NCI-H2081 treated with DMSO at 0.1 percent for 48 hours (cell line): ENCODE measurements at places on chromosomes 3 and 15.

- DNase-seq = no peak
Measured at GRCh38 chr3:175916191-175916934, 1057.2 kb downstream of the NAALADL2 start.

DNA sequence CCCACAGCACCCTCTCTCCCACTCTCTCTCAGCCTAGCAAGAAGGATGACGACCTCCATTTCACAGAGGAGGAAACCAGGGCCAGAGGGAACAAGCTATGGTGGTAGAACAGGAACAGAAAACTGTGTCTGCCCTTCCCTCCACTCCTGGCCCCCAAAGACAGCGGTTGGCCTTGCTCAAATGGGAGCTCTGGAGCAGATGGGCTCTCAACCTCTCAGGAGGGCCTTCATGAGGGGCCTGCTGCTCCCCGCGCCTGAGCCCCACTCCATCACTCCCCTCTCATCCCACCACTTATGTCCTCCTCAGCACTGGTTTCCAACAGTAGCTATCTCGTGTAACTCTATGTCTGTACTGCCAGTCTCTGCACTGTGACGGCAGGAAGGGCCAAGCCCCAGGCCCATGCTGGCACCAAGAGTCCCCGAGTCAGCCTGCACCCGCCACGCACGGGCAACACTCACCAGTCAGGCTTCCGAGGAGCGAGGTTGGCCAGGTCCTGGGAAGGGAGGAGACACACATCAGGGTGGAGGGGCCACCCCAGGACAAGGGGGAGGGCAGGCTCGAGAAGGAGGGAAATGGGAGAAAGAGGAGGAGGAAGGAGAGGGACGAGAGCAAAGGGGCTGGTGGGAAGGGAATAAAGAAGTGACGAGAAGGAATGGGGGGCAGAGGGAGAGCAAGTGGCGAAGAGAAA is 45.5 kb downstream of the PTH1R start:
- DNase-seq = no peak

- no peak for DNase-seq
Measured at GRCh38 chr15:69009341-69009740, 5.2 kb upstream of the NOX5 start.

DNA sequence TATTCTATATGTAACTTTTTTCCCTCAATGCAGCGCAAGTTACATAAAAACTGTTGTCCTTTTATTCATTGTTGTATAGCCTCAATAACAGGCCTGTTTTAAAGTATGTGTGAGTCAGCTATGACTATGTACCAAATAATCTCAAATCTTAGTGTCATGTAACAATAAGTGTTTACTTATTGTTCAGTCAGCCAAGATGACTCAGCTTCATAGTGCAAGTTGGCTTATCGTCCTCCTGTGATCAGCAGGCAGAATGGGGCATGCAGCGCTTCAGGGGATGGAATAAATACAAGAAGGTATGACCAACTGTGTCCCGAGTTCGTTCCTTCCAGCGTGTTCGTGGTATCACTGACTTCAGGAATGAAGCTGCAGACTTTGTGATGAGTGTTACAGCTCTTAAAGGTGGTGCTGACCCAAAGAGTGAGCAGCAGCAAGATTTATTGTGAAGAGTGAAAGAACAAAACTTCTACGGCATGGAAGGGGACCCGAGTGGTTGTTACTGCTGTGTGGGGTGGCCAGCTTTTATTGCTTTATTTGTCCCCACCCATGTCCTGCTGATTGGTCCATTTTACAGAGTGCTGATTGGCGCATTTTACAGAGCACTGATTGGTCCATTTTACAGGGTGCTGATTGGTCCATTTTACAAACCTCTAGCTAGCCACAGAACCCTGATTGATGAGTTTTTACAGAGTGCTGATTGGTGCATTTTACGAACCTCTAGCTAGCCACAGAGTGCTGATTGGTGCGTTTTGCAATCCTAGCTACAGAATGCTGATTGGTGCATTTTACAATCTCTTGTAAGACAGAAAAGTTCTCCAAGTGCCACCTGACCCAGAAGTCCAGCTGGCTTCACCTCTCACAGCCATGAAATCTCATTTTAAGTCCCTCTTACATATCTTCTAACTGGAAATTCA is 1016.0 kb downstream of the MCTP2 start:
- DNase-seq = no peak

- no peak for DNase-seq
Measured at GRCh38 chr15:69755551-69756310, 303.1 kb downstream of the RPLP1 start.

DNA sequence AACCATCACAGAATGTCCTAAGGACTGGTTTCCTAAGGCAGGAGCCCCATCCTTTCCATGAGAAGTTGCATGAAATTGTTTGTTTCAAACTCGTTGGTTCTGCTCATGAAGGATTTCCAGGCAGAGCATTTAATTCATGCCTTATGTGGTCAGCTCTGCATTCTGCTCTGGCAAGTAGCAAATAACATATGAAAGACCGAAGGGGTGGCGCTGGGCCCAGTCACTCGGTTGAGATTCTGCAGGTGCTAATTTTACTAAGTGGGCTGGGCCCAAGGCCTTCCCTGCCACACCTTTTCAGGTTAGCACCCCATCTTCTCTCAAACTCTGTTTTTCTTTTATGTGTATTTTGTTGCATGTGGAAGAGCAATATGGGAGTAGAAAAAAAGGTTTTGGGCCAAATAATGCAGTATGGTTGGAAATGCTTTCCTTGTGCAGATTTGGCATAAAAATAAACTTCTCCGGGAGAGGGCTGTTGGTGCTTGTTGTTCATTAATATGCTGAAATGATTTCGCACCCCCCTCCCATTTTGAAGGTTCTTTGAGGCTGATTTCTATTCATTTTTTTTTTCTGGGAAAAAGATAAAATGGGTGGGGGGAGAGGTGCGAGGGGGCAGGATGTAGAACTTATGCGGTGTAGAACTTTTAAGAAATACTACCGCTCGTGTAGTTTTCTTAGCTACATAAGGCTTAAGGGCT is 182.9 kb upstream of the FEZF2 start:
- DNase-seq = no peak

- DNase-seq = no peak
Measured at GRCh38 chr3:188488801-188489200, 334.8 kb downstream of the LPP start.

DNA sequence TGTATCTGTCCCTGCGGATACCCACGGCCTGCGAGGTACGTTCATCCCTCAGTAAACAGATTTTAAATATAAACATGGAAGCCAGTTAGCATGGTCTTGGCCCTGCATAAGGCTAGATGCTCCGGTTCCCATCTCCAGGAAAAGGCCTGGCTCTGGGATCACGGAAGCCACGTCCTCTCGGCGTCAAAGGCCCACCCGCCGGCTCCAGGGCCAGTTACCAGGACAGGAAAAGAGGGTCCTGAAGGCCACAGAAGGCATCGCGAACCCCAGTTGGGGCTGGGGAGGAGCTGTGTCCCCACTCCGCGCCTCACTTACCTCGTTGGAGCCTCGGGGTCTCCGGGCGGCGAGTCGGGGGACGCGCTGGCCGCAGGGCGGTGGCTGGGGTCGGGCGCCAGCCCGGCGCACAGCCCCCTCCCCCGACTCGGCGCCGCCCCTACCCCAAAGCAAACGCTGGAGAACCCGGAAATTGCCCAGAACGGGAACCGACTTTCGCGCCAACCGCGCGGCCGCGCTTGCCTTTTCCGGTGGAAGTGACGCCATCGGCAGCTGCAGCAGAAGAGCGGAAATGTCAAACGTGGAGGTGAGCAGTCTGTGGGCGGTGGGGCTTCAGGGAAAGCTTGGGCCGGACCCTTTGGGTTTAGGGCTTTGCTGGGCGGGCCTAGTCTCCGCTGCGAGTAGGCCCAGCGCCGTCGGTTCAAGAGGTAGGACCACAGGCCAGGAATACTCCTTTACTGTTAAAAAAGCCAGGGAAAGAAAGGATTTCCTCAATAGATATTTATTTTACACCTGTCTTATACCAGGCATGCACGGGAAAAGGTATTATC is at the start of gene TOPBP1:
Gene TOPBP1 (minus strand): TSS at position 488 of the 824 bp plus-strand sequence. CDS start 814 bp downstream, outside the sequence.
- DNase-seq = peak; percentile 88

GRCh38 chr15:91118817-91119590 is 18.9 kb downstream of the SV2B start:
- DNase-seq = no peak

DNA sequence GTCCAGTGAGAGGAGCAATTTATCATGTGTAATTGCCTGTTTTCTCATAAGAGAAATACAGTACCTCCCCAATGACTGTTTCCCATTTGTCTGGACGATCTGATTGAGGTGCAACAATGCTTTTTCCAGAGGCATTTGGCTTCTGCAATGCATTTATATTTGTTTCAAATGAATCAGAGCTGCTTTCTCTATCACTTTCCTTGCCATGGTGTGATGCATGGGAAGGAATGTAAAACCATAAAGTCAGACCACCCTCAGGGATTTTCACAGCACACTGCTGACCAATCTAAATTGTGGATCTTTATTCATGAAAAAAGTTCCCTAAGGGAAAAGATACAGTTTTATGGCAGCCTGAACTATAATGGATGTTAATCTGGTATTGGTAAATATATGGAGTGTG is 333.0 kb downstream of the ZNF385D start:
- DNase-seq = no peak

DNA sequence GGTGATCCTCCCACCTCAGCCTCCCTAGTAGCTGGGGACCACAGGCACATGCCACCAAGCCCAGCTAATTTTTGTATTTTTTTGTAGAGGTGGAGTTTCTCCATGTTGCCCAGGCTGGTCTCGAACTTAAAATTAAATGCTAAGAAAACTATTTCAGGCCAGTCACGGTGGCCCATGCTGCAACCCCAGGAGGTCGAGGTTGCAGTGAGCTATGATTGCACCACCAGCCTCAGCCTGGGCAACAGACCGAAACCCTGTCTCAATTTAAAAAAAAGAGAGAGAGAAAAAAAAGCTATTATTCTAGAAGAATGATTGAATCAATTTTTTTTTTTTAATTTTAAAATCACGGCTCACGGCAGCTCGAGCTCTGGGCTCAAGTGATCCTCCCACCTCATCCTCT is 4.7 kb downstream of the SLC51A start:
- no peak for DNase-seq

- DNase-seq = no peak
Measured at GRCh38 chr3:23760871-23761373, 44.8 kb upstream of the UBE2E1 start.

DNA sequence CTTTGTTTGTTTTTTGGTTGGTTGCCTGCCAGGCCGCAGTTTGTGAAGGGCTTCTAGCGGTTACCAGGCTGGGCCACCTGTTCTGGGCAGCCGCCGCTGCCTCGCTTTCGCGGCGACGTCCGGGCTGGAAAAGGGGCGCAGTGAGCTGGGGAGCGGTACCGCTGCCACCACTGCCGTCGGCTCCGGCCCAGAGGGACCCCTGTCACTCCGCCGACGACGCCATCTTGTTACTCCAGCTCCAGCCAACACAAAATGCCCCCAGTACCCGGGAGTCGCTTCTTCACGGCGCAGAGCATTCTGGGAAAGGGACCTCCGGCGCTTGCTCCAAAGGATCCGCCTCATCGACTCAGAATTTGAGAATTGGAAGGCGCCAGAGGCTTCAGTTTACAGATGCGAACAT is 238.8 kb downstream of the CDIN1 start:
- no peak for DNase-seq
